ENCODE measurements at places on chromosomes 2 and 18.

- DNase-seq, result no peak
These were observed 134.3 kb downstream of the SOCS6 start for GRCh38 chr18:70423120-70423519.

GRCh38 chr2:207683879-207684627, 27.4 kb upstream of the CCNYL1 start:
- DNase-seq, result no peak

GRCh38 chr18:39521164-39521563, 1955.6 kb upstream of the CELF4 start:
- DNase-seq, result no peak

GRCh38 chr2:73823916-73824523, 4.7 kb upstream of the STAMBP start:
- no peak for DNase-seq

GRCh38 chr2:227383686-227384085, 4.1 kb downstream of the SCYGR1 start:
- DNase-seq, result no peak

GRCh38 chr18:48989304-48990303, 38.8 kb upstream of the SMAD7 start:
- no peak for DNase-seq

DNA sequence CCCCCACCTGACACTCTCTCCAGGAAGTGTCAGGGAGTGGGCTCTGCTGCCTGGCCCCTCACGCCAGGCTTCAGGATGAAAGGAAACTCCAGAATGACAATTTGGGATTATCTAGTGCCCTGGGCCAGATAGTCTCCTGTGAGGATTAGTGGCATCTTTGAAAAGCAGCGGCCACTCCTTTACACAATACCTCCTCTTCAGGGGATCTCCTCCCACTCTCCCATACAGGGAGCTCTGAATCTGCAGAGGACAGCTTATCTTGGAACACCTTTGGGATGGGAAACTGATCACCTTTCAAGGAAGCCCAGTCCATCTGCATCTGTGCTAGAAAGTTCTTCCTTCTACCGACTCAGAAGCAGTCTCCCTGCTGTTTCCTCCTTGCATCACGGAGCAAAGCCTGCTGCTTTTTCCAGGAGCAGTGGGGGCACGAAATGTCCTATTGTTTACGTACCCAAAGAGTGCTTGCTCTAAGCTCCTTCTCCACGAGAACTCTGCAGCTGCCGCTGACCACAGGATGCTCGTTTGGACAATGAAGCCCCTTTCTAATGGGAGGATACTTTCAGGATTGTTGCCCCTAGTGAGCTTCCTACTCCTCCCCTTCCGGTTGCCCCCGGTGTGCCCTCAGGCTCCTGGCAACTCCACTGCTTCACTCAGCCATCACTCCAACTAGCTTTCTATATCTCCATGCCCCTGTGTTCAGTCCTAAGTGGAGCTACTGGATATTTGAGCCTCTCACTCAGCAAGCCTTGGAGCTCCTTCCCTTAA, 31.5 kb downstream of the SIX3 start:
- DNase-seq, result no peak

GRCh38 chr2:236940497-236940896, 145.2 kb upstream of the COPS8 start:
- no peak for DNase-seq

GRCh38 chr2:165618806-165619205, 149.3 kb downstream of the CSRNP3 start:
- DNase-seq, result no peak

- DNase-seq, result no peak
These were observed 309.5 kb downstream of the PIK3C3 start for GRCh38 chr18:42264497-42264896.

GRCh38 chr2:45605116-45605515, 6.0 kb downstream of the SRBD1 start:
- no peak for DNase-seq

DNA sequence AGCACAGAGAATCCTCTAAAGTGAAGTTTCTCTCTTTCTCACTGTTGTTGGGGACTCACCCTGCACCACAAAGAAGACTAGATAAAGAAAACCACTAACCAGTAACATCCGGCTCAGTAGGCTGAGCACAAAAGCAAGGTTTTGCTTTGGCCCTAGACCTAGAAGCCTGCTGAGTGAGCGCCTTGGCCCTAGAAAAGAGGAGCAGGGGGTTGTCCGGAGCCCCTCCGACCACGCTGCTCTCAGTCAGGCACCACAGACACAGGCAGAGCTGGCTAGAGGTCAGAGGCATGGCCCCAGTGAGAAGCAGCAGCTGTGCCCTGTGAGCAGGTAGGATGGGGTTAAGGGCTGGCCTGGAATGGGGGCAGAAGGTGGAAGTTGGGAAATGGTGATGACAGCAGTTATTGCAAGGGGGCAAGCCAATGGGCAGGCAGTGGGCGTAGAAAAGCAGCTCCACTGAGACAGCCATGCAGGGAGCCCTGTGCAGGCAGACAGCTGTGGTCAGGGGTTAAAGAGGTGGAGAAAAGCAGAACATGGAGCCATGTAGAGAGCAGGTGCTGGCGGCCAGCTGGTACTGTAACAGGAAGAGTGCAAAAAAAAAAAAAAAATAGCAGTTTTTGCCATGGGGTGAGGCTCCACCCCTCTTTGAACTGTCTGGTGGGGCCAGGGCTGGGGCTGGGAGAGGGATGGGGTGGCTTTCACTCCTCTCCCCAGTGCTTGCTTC, 36.9 kb upstream of the SLC14A1 start:
- DNase-seq, result no peak

- DNase-seq, result no peak
These were observed 123.1 kb upstream of the PPP1CB start for GRCh38 chr2:28628506-28628905.

DNA sequence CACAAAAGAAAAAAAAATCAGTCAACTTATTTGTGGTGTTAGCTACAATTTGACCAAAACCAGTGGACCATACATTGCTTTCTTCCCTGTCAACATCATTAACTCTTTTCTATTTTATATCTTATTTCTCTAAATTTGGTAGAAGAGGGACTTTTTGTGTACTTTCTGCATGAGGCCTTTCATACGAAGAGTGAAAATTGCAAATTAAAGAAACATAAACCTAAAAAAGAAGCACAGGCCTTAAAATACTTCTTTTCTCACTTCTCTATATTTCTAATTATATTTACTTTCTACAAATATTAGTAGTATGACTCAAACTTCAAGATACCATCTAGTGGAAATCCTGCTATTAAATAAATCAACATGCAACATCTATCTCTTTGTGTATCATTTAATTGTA, 1073.4 kb upstream of the ZEB2 start:
- no peak for DNase-seq

- DNase-seq, result no peak
These were observed 59.5 kb downstream of the RALBP1 start for GRCh38 chr18:9534844-9535243.

- DNase-seq, result no peak
These were observed 13.9 kb downstream of the GDF7 start for GRCh38 chr2:20680744-20681375.

- DNase-seq, result no peak
These were observed 42.1 kb downstream of the CD28 start for GRCh38 chr2:203748331-203749126.

GRCh38 chr2:213019368-213019767, 132.0 kb downstream of the IKZF2 start:
- no peak for DNase-seq

DNA sequence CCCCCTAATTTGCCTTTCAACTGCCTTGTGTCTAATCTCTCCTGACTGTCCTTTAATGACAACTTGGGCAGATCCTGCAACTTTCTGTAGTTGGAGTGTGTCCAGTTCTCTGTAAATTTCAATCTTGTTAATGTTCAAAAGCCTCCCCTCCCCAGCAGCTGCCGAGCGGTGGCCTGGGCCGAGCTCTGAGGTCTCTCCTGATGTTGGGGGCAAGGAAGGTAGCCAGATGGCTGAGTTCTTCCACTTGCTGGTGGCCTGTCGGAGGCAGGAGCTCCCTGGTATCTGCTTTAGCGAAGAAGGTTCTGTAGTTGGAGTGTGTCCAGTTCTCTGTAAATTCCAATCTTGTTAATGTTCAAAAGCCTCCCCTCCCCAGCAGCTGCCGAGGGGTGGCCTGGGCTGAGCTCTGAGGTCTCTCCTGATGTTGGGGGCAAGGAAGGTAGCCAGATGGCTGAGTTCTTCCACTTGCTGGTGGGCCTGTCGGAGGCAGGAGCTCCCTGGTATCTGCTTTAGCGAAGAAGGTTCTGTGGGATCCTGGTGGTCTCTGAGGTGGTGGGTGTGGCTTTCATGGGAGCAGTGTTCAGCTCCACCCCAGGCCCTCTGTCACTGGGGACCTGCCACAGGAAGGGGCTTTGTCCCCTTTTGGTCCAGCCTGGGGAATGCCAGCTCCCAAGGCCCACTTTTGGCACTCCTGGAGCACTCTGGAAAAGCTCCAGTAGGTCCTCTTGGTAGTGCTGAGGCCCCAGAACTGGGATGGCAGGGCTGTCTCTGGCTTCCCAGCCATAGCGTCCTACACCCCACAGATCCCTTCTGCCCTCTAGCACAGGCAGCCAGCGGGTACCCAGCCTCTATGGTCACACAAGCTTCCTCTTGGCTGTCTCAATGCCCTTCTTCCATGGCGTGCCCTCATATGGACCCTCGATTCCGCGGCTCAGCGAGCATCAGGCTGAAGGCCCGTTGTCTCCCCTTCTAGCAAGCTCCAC, 211.9 kb downstream of the ALPK2 start:
- no peak for DNase-seq

DNA sequence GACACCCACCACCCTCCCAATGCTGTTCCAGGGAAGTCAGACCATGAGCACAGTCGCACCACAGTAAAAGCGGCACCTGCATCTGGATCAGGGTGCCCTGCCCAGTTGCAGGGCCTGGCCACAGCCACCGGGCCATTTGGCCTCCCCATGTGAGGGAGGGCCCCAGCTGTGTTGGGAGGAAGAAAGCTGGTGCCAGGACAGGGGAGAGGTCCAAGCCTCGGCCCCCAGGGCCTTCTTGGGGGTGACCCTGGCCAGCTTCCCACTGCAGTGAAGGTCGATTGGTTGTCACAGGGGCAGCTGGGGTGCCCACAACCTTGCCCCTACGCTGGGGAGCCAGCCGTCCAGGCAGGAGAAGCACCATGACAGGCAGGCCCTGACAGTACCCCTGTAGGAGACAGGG, 183.2 kb upstream of the RAB6C start:
- DNase-seq, result no peak

- no peak for DNase-seq
These were observed 114.2 kb downstream of the SPHKAP start for GRCh38 chr2:228067309-228067708.

DNA sequence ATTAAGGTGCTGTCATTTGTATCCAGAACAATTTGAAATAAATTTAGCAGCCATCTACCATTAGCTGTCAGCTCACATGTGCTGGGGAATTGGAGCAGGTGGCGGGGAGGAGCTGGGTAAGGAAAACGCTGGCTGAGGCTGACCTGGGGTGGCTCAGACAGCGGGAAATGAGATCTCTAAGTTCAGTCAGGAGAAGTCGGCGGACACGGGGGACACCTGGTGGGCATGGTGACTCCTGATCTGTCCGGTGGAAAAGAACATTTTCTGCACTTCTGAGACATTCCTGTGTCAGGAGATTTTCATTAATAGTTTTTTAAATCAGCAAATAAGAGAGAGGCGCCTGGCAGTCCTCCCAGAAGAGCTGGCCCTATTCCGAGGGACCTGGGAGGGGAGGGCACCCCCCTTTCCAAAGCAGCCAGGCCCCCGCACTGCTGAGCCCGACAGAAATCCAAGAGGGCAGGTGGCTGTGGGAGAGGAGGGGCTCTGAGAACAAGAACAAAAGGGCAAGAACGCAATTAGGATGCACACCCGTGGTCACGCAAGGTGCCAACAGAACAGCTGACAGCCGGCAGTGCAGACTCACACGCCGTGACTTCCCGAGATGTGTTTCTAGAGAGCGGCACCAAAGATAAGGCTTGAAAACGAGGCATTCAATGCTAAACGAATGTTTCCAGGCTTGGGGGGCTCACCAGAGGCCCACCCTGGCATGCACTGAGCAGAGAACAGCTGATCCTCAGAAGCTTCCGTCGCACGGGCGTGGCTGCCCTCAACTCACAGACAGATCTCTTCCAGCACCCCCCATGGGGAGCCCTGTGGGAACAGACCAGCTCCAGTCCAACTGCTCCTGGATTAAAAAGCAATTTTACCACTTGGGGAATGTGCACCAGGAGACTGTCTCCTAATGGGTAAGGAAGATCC, 26.4 kb downstream of the SLC66A2 start:
- no peak for DNase-seq

DNA sequence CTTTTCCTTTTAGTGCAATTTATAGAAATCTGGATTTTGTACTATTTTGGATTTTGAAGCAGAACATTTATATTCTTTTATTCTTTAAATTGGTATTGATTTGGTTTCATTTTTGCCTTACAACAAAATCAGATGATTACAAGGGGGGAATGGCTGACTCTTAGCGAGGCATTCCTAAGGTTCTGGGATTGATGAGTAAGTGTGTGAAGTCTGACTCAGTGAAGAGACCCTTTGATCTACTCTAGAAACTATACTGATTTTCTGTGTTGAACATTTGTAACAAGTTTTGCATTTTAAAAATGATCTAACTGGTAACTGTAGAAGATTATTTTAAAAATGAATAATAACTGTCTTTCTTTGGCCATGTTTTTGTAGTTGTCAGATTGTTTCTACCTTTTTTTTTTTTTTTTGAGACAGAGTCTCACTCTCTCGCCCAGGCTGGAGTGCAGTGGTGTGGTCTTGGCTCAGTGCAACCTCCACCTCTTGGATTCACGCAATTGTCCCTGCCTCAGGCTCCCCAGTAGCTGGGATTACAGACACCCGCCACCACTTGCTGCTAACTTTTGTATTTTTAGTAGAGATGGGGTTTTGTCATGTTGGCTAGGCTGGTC, 48.7 kb downstream of the TTC39C start:
- DNase-seq, result no peak

DNA sequence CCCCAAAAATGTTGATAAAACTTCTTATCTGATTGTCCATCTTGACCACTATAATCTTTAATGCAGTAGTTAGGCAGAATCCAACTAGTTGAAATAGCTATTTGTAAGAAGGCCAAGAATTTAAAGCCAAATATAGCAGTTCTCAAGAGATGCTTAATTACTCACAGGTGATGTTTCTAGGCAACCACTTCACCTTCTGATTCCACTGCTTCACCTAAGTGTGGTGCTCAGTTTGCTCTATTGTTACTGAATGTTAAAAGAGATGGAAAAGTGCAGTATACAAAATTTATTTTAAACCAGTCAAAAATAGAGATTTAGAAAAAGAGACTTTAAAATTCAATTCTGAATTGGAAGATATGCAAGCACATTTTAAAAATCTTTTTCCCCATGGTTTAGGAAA, 539.4 kb downstream of the ZNF804A start:
- no peak for DNase-seq

GRCh38 chr2:170576296-170576695, 138.8 kb upstream of the SP5 start:
- DNase-seq, result no peak

GRCh38 chr18:56175330-56176001, 462.9 kb downstream of the TXNL1 start:
- no peak for DNase-seq

Measured in GOT3 (cell line).